ENCODE measurements at places on chromosomes 6 and 20.

- DNase-seq, result no peak
These were observed 78.2 kb upstream of the PTPRK start for GRCh38 chr6:128598571-128598970.

- no peak for DNase-seq
These were observed 139.3 kb downstream of the PDSS2 start for GRCh38 chr6:107319906-107320530.

DNA sequence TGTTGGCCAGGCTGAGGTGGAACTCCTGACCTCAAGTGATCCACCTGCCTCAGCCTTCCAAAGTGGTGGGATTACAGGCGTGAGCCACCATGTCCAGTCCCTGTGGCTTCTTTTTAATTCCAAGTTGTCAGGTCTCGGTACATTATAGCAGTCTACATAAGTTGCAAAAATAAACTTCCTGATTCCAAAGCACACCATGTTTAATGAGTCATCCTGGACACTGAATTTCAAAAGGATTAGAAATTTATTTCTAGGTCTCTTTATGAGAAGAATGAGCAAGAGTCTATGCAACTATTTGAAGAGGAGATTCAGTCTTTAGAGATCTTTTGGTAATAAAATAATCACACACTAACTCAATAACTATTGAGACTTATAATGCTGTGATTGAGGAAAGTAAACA is 63.9 kb upstream of the MCHR2 start:
- DNase-seq, result no peak

DNA sequence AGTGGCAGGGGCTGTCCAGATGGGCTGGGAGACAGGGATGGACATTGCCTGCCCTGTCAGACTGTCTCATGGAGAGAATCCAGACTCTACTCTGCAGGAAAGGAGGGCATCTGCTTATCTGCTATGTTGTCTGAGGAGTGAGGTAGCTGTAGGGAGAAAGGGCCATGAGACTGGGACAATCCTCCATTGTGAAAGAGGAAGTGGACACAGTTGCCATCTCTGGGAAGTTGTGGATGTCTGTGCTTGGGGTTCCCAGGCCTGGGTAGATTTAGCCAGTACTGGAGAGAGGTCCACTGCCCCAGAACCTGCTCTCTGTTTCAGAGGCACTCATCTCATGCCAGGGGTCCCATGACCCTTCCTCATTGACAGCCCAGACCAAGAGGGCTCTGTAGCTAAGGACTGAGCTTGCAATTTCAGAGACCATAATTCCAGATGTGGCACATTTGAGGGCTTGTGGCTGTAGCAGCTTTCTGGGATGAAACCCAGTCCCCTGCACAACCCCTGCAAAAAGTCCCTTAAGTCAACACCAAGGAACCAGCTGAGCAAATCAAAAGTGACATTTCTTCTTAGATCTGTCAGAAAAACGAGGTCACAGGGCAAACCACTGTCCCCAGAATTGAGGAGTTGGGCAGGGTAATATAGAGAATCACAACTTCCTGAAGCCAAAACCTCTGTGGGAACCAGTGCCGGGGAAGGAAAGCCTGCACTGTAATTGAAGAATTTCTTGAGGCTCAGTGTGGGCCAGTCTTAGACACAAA is 4.1 kb upstream of the SIRPG start:
- DNase-seq, result no peak

DNA sequence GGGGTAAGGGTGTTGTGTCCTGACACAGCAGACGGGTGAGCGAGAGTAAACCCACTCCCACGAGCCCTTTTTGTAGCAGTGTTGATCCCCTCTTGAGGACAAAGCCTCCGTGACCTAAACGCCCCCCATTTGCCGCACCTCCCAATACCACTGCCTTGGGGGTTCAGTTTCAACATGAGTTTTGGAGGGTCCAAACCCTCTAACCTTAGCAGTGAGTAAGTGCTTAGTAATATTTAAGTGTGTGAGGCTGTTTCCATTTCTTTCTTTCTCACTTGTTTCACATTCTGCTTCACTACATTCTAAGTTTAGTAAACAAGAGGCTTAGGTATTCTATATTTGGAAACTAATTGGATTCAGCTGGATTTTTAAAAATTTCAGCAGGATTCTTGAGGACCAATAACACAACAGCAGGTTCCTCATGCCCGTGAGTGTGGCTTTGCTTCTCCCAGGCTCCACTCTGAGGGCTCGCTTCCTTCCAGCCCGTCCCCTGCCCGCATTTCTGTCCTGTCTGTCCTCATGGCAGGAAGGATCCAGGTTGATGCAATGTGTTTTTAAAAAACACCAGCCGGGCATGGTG is 41.2 kb downstream of the SNX9 start:
- DNase-seq, result no peak

GRCh38 chr6:79469376-79470246 is 67.6 kb downstream of the LCA5 start:
- no peak for DNase-seq

GRCh38 chr6:44415449-44415848 is 27.9 kb downstream of the CDC5L start:
- DNase-seq, result peak; percentile 48

DNA sequence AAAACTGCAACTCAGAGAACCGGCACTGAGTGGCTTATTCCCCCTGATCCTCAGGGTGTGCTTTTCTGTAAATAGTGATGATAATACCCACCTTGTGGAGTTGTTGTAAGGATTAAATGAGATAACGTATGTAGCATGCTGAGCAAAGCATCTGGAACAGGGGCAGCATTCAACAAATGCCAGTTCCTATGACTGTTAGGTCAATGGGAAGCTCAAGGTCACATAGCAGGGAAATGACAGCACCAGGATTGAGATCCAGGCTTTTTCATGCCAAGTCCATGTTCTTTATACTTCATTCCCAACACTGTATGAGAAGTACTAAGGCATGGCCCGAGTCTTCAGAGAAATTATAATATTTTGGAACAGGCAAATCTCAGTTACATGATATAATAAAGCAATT is 5.1 kb downstream of the RCAN2 start:
- no peak for DNase-seq

DNA sequence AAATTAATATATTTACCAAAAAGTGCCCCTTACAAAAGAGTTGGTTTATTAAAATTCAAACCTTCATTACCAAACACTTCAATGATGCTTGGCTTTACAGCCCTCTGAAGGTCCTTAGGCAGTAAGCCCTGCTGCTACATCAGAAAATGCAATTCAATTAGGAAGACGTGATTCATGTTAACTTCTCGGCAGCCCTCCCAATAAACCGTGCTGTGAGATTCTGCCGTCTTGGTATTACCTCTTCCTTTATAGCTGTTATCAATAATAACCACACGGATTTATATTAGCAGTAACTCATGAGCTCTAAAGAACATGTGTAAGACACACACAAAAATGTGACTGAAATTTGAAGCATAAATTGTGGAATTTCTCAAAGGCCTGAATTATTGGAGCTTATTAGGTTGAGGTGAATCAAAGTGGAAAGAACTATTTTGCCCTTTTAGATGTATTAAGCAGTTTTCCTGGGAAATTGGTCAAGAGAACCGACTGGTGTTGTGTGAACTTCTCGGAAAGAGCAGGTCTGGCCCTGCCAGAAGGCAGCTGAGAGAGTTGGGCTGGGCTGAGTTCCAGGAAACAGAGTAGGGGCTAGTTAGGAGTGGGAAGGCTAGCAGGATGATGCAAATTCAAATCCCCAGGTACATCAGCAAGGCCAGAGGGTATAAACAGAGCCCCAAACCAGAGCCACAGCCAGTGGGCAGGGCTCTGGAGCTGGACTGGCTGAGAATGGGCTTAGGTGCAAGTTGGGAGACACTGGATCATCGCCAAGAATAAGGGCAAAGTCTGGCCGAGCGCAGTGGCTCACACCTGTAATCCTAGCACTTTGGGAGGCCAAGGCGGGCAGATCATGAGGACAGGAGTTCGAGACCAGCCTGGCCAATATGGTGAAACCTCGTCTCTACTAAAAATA is 33.1 kb downstream of the FGD2 start:
- DNase-seq, result no peak

- no peak for DNase-seq
These were observed 2.2 kb downstream of the CCN2 start for GRCh38 chr6:131948692-131949619.

- no peak for DNase-seq
These were observed 248.2 kb downstream of the TBX18 start for GRCh38 chr6:84516154-84516553.

DNA sequence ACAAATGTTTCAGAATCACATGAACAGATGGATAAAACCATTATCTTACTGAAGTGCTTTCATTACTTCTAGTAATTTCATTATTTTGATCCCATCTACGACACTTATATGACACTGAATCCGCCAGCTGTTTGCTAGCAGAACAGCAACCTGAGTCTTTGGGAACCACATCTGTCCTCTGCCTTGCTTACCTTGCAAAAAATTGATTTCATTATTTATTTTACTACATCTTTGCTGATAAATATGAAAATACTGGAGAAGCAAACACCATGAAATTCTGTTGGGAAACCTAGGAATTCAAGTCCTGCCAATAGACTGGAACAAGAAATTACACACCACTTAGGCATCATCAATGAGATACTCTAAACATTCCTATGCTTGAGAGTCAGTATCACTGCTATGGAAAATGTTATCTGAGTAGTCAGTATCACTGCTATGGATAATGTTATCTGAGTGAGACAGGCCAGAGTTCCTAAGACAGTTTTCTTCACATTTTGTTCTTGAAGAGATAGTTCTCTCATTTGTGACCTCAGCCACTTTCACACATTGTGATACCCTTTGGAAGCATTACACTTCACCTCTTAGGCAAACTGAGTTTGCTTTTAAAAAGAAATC is 91.9 kb downstream of the PDE10A start:
- DNase-seq, result no peak

GRCh38 chr20:57772349-57772964 is 62.6 kb upstream of the PMEPA1 start:
- peak; percentile 81 for DNase-seq

GRCh38 chr6:53424300-53424699 is 75.5 kb upstream of the ELOVL5 start:
- no peak for DNase-seq

GRCh38 chr20:13554076-13554475 is 84.7 kb downstream of the TASP1 start:
- no peak for DNase-seq

DNA sequence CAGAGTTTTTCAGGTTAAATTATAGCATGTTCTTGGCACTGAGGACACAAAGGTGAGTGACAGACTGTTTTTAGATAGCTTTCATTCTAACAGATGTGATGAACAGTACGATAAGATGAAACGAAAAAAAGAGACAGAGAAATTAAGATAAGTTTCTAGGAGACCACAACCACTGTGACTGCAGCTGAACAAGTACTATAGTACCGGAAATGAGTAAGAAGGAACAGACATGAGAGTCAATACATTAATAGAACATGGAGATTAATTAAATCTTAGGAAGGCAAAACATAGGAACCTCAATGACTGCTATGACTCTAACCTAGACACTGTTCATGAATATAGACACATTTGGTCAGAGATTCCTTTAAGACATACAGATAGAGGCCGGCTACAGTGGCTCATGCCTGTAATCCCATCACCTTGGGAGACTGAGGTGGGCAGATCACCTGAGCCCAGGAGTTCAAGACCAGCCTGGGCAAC is 40.2 kb downstream of the HBS1L start:
- DNase-seq, result no peak

GRCh38 chr20:61706259-61706961 is 359.3 kb downstream of the TAF4 start:
- DNase-seq, result no peak

DNA sequence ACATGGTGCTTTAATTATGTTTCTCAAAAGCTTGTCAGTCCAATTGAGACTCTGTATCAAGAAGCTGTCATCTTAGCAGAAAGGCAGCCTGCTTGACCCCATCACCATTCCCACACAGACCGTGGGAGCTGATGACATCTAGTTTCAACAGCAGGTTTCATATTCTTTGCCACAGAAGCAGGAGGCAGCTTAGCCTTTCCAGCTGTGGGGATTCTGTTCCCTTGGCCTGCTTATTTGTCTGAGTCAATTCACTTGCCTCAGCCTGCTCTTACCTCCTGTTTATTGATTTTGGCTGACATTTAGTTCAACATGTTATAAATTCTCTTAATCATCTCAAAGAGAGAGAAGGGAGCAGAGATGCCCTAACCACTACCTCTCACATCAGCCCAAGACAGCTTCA is 527.7 kb downstream of the ADGRB3 start:
- DNase-seq, result no peak

DNA sequence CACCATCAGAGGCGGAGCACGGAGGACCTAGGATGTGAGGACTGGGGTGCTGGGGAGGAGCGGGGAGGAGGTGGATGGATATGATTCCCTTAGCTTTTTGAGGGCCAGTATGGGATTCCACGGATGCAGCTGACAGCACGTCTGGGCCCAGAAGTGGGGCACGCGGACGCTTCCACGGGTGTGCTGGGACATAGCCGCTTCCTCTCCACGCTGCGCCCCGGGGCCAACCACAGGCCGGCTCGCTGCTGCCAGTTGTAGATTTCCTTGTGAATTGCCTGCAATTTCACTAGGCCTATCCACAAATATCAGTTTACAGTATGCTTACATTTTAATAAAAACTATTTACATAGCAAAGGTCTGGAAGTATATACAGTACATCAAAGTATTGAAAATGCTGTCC is 23.9 kb downstream of the PAX1 start:
- DNase-seq, result no peak

- DNase-seq, result peak; percentile 91
These were observed at the start of gene DSP for GRCh38 chr6:7541175-7542064. Gene DSP (plus strand): TSS chr6:7541671. CDS start chr6:7541916, 245 bp downstream.

GRCh38 chr6:6835223-6835503 is 246.6 kb downstream of the LY86 start:
- no peak for DNase-seq

GRCh38 chr6:144911322-144911721 is 626.2 kb downstream of the UTRN start:
- DNase-seq, result no peak

- DNase-seq, result peak; percentile 72
These were observed 180.7 kb downstream of the TBXT start for GRCh38 chr6:165986914-165987482.

DNA sequence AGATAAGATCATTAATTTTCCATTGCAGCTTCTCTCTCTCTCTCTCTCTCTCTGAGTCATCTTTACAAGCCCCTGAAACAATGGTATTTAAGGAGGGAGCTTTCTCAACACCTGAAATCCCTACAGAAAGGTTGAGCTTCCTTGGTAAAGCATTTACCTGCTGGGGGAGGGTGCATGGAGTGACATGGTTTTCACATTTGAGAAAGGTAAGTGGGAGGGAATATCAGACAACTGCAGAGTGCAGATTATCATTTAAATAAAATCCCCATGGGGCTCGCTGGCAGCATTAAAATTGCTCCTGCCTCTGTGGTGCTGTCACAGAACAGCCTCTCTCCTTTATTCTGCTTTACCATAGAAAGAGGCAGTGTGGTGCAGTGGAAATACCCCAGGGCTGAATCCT is 10.3 kb upstream of the PDYN start:
- DNase-seq, result no peak

DNA sequence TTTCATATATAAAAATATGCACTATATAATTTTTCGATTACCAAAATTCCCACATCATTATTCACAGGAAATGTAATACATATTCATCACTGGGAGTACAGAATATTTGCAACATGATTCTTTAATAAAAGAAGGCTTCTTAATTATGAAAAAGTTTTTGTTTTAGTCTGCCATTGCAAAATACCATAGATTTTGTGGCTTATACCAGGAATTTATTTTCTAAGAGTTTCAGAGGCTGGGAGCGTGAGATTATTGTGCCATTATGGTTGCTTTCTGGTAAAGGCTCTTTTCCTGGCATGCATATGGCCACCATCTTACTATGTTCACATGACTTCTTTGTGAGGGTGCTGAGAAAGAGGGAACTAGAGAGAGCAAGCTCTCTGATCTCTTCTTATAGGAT is 306.9 kb upstream of the ADGRB3 start:
- DNase-seq, result no peak

GRCh38 chr6:149451376-149452036 is 33.3 kb downstream of the ZC3H12D start:
- peak; percentile 79 for DNase-seq
